ENCODE measurements at places on chromosomes 5 and 9. TPM values are rescaled to one million over a fixed set of nuclear protein-coding genes. Genes with fewer than 3 reads are reported as not detected.

IRX2 gene
- 44.2 TPM for total RNA-seq

HSD17B3 gene
- 0.66 TPM for total RNA-seq

- no peaks in the 10 kb centered on the region for H3K27me3 ChIP-seq
- no peaks in the 10 kb centered on the region for H3K36me3 ChIP-seq
- no peaks in the 10 kb centered on the region for H3K4me1 ChIP-seq
- no peak for DNase-seq
- no peak overlapping the region for H3K27ac ChIP-seq
Observed at GRCh38 chr9:87276327-87276841, 221.3 kb upstream of the DAPK1 start.

DNA sequence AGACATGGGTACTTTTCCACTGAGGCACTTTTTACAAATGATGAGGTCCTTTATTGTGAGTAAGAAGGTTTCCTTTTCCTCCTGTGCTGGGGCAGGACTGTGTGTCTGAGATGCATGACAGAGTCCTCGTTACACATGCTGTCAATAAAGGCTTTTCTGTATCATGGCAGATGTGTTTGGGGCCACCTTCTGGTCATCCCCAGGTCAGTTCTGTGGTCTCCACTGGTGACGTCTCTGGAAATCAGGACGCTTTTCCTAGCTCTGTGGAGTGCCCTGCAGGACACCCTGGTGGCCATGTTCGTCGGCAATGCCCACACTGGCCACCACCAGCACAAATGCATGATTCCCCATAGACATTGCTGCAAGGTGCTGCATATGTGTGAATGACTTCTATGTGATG lies 2.8 kb downstream of the CMBL start:
- H3K36me3 ChIP-seq = no peaks in the 10 kb centered on the region
- no peaks in the 10 kb centered on the region for H3K27me3 ChIP-seq
- no peaks in the 10 kb centered on the region for H3K4me1 ChIP-seq
- DNase-seq = no peak

DNA sequence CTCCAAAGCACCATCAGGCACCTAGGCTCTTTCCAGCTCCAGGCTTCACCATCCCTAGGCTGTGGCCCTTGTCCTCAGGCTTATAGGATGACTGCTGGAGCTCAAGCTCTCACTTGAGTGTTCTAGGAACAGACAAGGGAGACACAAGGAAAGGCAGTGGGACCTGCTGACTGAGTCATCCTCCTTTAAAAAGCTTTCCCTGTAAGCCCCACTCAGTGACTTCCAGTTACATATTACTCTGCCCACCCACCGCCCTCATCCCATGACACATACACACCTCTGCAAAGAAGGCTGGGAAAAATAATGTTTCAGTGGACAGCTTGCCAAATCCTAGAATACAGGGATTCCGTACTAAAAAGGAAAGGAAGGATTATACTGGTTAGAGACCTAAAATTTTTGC lies 154.2 kb upstream of the ZNF366 start:
- no peaks in the 10 kb centered on the region for H3K4me1 ChIP-seq
- no peak for DNase-seq
- H3K27ac ChIP-seq = no peak overlapping the region
- no peaks in the 10 kb centered on the region for H3K36me3 ChIP-seq
- H3K4me3 ChIP-seq = no peak overlapping the region

SLC1A3 gene
- total RNA-seq = 27.8 TPM

- DNase-seq = peak; percentile 30
- H3K27ac ChIP-seq = peak within 1 kb of the TSS; percentile 77
Observed at GRCh38 chr5:40841068-40841805, at the start of gene CARD6. TSS of gene CARD6 (plus strand) at chr5:40841367. CDS start at chr5:40841383, 16 bp downstream.

DNA sequence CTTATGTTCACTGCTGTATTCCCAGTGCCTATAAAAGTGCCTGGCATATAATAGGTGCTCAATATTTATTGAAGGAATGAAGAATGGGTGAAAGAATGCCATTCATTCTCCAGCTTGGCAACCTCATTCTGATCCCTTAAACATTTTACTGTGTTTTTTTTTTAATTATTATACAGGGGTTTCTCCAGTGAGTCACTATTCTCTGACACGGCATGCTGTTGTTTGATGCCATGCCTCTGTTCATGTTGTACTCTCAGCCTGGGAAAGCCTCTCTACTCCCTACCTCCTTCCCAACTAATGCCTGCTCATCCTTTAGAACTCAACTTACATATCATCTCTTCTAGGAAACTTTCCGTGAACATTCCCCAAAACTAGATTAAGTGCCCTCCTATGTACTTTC lies 70.2 kb upstream of the PHF24 start:
- no peak overlapping the region for H3K27ac ChIP-seq
- H3K4me3 ChIP-seq = no peak overlapping the region
- no peaks in the 10 kb centered on the region for H3K27me3 ChIP-seq
- DNase-seq = no peak
- no peaks in the 10 kb centered on the region for H3K36me3 ChIP-seq
- no peaks in the 10 kb centered on the region for H3K4me1 ChIP-seq

QRFP gene
- total RNA-seq = not detected

DNA sequence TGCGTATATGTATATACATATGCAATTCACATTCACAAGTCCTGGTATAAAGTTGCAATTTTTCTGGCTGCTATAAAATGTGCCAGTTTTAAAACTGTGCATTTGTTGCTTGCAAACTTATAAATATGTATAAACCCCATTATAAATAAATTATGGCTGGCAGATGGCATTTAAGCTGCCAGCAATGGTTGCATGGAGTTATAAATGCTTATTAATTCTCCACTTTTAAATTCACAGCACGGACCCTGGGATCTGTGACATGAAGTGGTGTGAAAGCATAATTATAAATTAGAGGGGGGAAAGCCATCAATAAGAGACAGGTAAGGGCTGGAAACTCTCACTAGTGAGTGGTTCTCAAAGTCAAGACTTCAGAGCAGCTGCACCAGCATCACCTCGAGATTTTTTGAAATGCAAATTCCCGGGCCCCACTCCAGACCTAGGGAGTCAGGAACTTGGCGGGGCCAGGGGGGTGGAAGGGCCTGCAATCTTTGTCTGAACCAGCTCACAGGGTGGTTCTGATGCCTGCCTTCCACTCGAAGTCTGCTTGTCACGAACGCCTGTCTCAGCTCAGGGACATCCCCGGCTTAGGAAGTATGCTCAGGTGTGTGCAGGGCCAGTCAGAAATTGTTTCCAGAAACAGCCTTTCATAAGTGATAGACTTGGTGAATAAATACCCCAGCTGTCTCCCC lies 16.9 kb downstream of the S1PR3 start:
- no peak overlapping the region for H3K4me3 ChIP-seq
- H3K4me1 ChIP-seq = peaks cover 4% of the 10 kb centered on the region
- H3K27me3 ChIP-seq = no peaks in the 10 kb centered on the region

DNA sequence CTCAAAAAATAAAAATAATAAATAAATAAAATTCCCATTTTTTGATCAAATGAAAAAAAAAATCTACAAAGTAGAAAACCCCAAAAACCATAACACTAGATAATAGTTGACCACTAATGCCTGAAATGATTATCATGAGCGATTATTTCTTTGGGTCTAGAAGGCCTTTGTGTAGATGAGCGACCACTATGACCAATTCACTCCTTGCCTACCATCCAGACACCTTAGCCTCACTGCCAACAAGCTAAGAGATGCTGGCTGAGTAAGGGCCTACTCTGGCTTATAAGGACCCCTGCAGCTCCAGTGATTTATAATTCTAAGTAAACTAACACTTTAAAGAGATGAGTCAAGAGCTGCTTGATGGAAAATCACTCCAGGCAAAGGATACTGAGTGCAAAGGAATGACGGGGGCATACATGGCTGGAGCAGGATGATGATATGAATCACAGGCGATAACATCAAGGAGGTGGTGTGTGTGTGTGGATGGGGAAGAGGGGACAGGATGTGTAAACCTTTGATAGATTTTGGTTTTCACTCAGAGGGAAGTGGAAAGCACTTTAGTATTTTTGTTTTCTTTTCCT lies 4.8 kb upstream of the F2RL1 start:
- H3K27ac ChIP-seq = no peak overlapping the region
- no peak overlapping the region for H3K4me3 ChIP-seq
- H3K36me3 ChIP-seq = no peaks in the 10 kb centered on the region
- H3K4me1 ChIP-seq = no peaks in the 10 kb centered on the region

Measured in kidney (tissue), 22 donors.